ENCODE measurements at places on chromosomes 6 and 20.

- no peak for DNase-seq
Observed at GRCh38 chr6:37665304-37665703, 32.4 kb downstream of the MDGA1 start.

GRCh38 chr6:134328138-134328537, 10.2 kb upstream of the SGK1 start:
- no peak for DNase-seq

DNA sequence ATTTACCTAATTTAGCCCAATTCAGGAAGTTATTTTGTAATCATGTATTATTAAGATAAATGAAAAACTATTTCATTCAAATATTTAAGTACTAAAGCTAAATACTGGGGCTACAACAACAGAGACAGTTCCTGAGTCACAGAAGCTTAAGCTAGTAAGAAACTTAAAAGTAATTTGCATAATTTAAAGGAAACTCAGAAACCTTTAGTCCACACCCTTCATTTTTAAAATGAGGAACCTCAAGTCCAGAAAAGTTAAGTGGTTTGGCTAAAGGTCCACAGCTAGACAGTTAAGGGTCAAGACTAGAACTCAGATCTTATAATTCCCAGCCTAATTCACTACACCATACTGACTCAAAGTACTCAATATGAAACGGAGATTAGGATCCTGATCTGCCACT, 7.2 kb downstream of the LMBRD1 start:
- DNase-seq, result peak; percentile 47

GRCh38 chr20:46784436-46785127, 75.1 kb downstream of the SLC2A10 start:
- DNase-seq, result no peak

DNA sequence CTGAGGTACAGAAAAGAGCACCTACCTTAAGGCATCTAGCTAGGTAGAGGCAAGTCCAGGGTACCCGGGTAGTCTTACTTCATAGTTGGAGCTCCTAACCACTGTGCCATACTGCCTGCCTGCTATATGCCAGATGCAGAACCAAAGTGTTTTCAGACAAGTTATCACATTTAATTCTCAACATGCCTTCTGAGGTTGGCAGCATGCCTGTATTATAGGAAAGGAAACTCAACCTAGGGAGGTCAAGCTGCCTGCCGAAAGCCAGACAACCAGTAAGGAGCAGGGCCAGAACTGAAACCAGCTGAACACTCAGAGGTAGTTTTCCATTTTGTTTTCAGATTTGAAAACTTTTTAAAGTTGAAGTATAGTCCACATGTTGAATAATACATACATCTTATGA, 5.4 kb downstream of the CTNNBL1 start:
- no peak for DNase-seq

DNA sequence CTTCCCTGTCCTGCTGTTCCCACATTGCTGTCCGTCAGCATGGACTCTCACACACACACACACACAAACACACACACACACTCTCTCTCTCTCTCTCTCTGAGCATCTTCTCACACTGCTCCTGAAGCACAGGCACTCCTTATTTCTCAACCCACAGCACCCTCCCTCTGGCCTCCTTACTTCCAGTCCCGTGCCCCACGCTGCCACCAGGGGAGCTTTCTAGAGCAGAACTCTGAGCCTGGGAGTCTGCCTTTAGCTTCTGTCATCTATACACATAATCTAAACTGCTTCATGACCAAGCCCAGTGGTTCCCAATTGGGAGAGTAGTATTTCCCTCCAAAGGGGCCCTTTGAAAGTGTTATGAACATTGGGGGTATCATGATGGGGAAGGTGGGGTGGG, 29.1 kb downstream of the HECA start:
- no peak for DNase-seq

GRCh38 chr6:170489836-170490235, 63.3 kb downstream of the PSMB1 start:
- DNase-seq, result no peak

- DNase-seq, result no peak
Observed at GRCh38 chr6:132458887-132459604, 53.9 kb downstream of the STX7 start.

DNA sequence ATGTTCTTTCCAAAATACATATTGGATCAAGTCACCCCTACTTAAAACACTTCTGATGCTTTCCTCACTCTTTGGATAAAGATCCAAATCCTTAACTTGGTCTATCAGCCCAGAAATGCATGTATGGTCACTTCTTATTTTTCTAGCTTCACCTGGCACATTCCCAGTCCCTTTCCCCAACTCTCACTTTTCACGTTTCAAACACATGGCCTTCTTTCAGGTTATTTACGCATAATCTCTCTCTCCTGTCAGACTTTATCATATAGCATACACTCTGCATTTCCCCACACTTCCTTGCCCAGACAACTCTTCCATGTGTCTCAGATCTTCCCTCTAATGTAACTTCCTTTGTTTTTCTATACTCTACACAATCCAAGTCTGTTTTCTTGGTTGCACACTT, 12.8 kb downstream of the PHIP start:
- DNase-seq, result peak; percentile 2

- no peak for DNase-seq
Observed at GRCh38 chr20:549722-550496, 6.3 kb upstream of the CSNK2A1 start.

DNA sequence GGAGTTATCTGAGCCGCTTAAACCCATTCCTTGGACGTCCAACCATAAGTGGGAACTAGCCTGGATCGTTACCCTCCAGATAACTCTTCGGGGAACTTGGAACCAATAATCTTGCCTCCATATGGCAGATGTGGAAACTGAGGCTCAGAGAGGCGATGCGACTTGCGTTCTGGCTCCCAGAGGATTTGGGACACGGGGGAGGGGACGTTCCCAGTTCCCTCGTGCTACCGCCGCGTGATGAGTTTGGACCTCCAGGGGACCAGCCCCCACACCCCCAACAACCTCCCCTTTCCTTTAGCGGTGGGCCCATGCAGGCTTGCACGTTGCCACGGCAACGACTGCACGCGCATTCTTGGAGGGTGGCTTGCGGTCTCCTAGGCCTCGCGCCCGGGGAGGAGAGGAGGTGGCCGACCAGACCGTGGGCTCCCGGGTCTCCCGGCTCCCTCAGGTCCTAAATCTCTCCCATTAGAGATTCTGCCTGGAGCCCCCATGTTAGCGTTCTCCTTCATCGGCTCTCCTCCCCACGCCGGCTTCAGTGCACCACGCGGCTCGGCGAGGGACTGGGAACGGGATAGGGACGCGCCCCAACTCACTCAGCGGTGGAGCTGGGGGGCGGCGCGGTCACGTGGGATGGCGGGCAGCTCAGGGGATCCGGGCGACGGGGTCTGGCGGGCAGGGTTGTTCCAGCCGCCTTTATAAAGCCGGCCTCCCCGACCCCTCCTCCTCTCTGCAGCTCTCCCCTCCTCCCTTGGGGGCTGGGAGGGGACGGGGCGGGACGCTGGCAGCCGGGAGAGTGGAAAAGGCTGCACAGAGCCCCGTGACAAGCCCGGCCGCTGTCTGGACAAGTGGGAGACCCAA, at the start of gene PLTP:
TSS of gene PLTP (minus strand) at position 670 of the 858 bp plus-strand sequence. CDS start 703 bp downstream, outside the sequence.
- DNase-seq, result no peak

DNA sequence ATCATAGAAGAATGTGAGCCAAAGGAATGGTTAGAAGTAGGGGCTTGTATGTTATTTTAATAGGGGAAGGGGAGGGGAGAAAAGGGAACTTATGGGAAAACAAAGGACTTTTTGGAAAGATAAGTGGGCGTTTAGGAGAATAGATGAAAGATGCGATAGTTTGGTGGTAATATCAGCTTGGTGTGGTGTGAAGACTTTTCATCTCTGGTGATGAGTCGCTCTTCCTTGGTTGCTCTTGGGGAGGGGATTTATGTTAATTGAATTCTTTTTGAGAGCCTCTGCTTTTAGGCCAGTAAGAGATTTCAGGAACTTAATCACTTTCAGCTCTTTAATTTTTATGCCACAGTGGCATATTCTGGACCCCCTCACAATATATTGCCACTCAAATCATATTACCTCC, 10.8 kb downstream of the HECA start:
- DNase-seq, result no peak

- DNase-seq, result no peak
Observed at GRCh38 chr20:45781391-45781931, 10.2 kb downstream of the WFDC3 start.

- DNase-seq, result no peak
Observed at GRCh38 chr20:10609276-10609675, 64.5 kb downstream of the JAG1 start.

DNA sequence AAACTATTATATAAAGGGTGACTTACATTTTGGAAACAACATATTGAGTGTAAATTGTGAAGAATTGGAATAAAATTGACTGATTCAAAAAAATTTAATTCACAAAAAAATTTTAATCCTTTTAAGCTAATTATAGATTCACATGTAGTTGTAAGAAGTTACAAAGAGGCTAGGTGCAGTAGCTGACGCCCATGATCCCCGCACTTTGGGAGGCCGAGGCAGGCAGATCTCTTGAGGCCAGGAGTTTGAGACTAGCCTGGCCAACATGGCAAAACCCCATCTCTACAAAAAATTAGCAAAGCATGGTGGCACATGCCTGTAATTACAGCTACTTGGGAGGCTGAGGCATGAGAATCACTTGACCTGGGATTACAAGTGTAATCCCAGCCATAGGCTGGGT, 30.3 kb upstream of the KHDC1 start:
- DNase-seq, result no peak

DNA sequence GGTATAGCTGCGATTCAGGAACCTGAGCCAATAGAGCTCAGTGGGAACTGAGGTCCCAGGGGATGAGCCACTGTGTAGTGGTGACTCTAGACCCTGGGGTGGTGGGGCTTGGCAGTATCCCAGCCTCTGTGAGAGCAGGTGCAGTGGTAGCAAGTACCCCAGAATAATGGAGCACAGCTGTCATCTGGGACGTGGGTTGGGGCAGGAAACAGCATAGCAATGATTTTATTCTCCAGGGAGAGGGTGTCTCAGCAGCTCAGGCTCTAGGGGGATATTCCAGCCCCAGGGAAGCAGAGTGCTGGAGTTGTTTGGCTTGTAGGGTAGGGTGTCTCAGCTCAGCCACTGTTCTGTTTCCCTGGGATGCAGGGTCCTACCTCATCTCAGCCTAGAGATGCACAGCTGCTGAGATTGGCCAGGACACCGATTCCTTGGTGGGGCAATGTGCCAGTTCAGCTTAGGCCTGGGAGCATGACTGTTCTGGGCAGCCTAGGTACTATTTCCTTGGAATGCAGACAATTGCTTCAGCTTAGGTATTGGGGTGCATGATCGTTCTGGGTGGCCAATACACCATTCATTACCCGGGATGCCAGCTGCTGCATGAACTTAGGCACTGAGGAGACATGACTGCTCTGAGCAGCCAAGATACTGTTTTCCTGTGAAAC, 34.0 kb upstream of the NUP153 start:
- DNase-seq, result no peak
